ENCODE measurements at places on chromosomes 3 and 15. TPM values are rescaled to one million over a fixed set of nuclear protein-coding genes. Genes with fewer than 3 reads are reported as not detected.

The CYP8B1 gene
- 0.08 TPM for total RNA-seq

The TIMP4 gene
- total RNA-seq, result not detected

GRCh38 chr3:100254168-100254777 is 6.5 kb upstream of the TBC1D23 start:
- no peaks in the 10 kb centered on the region for H3K4me1 ChIP-seq
- H3K27me3 ChIP-seq, result no peaks in the 10 kb centered on the region

- H3K4me1 ChIP-seq, result no peaks in the 10 kb centered on the region
- H3K27ac ChIP-seq, result no peak overlapping the region
- no peaks in the 10 kb centered on the region for H3K36me3 ChIP-seq
- no peak overlapping the region for H3K4me3 ChIP-seq
- H3K27me3 ChIP-seq, result no peaks in the 10 kb centered on the region
- DNase-seq, result no peak
Measured at GRCh38 chr15:25182098-25182478, 227.3 kb downstream of the SNRPN start.

The LYSMD4 gene
- total RNA-seq, result 8.9 TPM

The ALG1L2 gene
- total RNA-seq, result 0.33 TPM

DNA sequence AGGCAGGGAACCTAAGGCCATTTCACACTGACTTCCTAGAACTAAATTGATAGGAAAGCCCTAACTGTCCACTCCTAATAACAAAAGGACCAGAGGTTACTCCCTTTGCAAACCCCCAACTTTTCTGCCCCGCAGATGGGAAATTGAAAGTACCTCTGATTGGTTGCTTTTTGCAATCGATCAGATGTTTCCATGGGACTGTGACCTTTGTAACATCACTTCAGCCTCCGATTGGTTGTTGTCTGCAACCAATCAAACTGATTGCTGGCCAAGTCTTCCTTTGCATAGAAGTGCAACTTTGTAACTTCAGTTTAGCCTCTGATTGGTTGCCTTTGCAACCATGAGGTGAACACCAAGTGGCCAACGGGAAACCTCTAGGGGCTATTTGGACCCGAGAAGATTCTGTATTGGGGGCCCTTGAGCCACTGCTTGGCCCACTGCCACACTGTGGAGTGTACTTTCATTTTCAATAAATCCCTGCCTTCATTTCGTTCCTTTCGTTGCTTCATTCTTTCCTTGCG is 11.3 kb upstream of the KNL1 start:
- 0 out of 2 replicates have a peak, but pooled peaks cover 4% of the 10 kb centered on the region for H3K4me1 ChIP-seq
- H3K27me3 ChIP-seq, result no peaks in the 10 kb centered on the region
- no peaks in the 10 kb centered on the region for H3K36me3 ChIP-seq
- no peak for DNase-seq
- peak overlapping the region; percentile 52 for H3K4me3 ChIP-seq

DNA sequence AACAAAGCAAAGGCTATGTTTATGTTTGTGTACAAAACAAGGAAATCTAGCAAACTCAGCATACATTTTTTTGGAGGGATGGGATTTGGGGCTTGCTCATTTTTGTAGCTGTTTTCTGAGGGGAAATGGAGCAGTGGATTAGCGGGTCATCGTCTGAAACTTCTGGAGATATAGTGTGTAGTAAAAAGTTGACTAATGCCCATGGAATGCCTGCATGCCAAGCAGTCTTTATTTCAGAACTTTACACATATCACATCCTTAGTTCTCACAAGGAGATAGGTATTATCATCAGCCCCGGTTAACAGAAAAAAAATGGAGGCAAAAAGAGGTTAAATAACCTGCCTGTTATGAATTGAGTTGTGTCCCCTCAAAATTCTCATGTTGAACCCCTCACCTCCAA is 47.1 kb downstream of the ATP13A4 start:
- H3K27ac ChIP-seq, result no peak overlapping the region
- H3K36me3 ChIP-seq, result no peaks in the 10 kb centered on the region
- no peak for DNase-seq
- peaks cover 18% of the 10 kb centered on the region for H3K27me3 ChIP-seq
- no peak overlapping the region for H3K4me3 ChIP-seq

The TRH gene
- total RNA-seq, result not detected

DNA sequence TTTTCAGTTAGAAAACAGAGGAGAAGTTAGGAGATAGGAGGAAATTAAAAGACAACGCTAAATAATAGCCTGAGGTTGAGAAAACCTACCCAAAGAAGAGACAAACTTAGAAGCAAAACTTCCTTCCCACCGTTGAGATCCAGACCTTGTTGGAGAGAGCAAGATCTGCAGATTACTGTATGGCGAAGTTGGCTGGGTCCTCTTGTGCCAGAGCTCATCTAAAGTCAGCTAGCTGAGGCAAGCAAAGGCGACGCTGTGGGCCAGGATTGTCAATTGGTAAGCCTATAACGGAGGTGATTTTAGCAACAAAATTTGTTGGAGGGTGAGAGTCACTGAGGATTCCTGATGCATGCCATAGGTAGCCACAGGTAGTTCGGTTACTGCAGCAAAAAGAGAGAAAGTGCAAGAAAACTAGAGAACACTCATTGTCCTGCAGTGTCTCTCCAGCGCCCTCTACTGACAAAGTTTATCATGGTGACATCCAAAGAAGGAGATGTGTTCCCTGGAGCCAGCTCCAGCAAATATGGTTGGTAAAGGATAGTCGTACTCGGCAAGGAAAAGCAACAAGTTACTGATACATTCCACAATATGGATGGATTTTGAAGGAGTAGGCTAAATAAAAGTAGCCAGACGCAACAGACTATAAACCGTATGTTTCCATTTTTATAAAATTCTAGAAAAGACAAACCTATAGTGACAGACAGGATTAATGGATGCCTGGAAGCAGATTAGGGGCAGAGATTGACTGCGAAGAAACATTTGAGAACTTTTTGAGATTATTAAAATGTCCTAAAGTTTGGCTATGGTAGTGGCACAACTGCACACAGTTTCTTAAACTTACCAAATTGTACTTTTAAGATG is 9.8 kb upstream of the OR5K4 start:
- no peaks in the 10 kb centered on the region for H3K4me1 ChIP-seq
- H3K36me3 ChIP-seq, result no peaks in the 10 kb centered on the region
- H3K27me3 ChIP-seq, result no peaks in the 10 kb centered on the region
- peak; percentile 27 for DNase-seq

GRCh38 chr3:183514021-183514420 is 41.5 kb downstream of the KLHL6 start:
- no peaks in the 10 kb centered on the region for H3K4me1 ChIP-seq
- H3K4me3 ChIP-seq, result no peak overlapping the region
- H3K27me3 ChIP-seq, result peaks cover 10% of the 10 kb centered on the region
- no peak overlapping the region for H3K27ac ChIP-seq

The ABHD10 gene
- total RNA-seq, result 30.3 TPM

DNA sequence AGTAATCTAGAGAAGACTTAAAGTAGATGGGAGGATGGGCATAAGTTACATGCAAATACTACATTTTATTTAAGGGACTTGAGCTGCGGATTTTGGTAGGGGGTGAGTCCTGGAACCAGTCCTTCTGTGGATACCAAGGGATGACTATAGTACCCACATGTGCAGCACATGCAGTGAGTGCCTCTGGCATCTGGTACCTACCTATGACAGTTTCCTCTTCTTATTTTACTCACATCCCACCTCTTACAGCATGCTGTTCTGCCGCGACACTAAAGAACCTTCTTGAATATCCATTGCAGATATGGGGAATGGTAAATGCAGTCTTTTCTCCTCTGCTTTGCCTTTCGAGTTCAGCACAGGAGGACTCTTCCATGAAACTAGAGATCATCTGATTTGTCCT is 1.7 kb downstream of the TSEN2 start:
- no peak overlapping the region for H3K27ac ChIP-seq
- H3K4me3 ChIP-seq, result no peak overlapping the region
- H3K4me1 ChIP-seq, result peaks cover 24% of the 10 kb centered on the region
- H3K36me3 ChIP-seq, result peaks cover 7% of the 10 kb centered on the region
- no peaks in the 10 kb centered on the region for H3K27me3 ChIP-seq

The EFHB gene
- total RNA-seq, result 0.46 TPM

The GPR62 gene
- total RNA-seq, result not detected

DNA sequence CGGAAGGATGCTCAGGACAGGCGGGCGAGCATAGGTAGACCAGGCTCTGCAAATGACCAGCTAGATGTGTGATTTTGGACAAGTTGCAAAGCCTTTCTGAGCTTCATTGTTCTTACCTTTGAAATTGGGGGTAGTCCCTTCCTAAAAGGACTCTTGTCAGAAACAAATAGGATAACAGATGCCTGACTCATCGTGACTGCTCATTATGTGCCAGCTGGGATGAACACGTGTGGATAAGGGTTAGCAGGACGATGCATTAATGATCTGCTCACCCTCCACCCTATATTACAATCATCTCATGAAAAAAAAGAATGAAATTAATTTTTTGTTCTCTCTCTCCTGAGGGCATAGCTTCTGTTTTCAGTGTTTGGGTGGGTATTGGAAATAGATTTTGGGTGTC is 223.4 kb downstream of the NR2F2 start:
- H3K4me1 ChIP-seq, result no peaks in the 10 kb centered on the region
- H3K36me3 ChIP-seq, result no peaks in the 10 kb centered on the region
- H3K27ac ChIP-seq, result no peak overlapping the region
- no peak for DNase-seq

The AGBL1 gene
- not detected for total RNA-seq

The QARS1 gene
- total RNA-seq, result 186 TPM

The TMEM45A gene
- total RNA-seq, result 8.6 TPM

The TMEM108 gene
- 0.41 TPM for total RNA-seq

DNA sequence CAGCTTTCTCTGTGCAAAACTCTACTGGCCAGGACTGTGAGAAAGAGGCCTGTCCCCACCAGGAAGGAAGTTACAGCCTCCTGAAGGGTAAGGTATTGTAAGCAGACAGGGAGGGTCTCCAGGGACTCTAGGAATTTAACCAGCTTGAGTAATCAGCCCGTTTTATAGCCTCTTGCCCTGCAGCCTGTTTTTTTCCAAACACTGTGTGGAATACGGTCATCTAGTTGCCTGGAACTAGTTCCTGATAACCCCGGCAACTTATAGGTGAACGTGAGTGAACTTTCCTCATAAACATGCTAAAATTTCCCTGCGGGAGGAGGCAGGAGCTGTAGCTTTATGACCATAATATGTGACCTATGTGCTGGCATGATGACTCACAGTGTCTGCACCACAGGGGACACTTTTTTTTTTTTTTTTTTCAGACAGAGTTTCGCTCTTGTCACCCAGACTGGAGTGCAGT is 60.1 kb upstream of the DAZL start:
- H3K4me3 ChIP-seq, result no peak overlapping the region
- no peaks in the 10 kb centered on the region for H3K4me1 ChIP-seq
- no peak overlapping the region for H3K27ac ChIP-seq
- H3K27me3 ChIP-seq, result no peaks in the 10 kb centered on the region
- H3K36me3 ChIP-seq, result no peaks in the 10 kb centered on the region

Measured in Panc1 (cell line).